Muscle of arm (tissue), 14 donors: ENCODE measurements at places on chromosomes 3 and 15.

- no peak for DNase-seq
Observed at GRCh38 chr15:91482799-91483198, 370.7 kb upstream of the SLCO3A1 start.

DNA sequence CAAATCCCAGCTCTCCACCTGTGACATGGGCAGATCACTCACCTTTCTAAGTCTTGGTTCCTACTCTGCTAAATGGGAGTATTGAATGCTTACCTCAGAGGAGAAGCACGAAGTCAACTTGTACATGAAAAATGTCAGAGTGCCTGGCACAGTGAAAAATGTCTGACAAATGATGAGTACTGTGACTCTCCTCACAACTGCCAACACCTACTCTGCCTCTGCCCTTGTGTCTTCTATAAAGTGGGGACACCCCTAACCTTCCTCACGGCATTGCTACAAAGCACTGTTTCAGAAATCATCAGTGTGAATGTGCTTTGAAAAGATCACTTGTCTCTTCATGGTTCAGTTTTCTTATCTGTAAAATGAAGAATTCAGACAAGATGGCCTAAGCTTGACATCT lies 940 bp upstream of the CCR1 start:
- no peak for DNase-seq

- no peak for DNase-seq
Observed at GRCh38 chr15:85764649-85765277, 30.0 kb downstream of the KLHL25 start.

DNA sequence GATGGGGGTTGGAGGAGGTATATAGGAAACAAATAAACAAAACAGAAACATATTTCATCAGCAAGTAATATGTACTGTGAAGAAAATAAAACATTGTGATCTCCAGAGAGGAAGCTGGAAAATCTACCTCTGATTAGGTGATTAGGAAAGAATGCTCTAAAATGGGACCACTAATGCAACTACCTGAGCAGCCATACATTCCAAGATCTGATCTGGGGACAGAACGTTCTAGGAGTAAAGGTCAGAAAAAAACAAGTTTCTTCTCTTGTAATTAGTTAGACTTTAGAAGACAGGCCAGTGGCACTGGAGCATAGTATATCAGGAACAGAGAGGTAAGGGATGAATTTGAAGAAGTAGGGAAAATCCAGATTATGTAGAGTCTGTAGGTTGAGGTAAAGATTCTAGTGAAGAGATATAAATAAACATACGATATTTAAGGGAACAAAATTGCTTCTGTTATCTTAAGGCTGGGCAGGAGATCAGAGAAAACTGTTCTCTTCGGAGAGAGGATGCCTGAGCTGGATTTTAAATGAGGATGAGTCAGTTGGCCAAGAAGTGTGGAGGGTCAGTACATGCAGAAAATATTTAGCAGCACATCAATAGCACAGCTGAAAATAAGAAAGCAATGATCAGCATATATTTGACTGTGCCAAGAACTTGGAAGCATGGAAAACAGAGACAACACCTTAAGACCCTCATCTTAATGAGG lies 429.5 kb downstream of the NLGN1 start:
- no peak for DNase-seq

DNA sequence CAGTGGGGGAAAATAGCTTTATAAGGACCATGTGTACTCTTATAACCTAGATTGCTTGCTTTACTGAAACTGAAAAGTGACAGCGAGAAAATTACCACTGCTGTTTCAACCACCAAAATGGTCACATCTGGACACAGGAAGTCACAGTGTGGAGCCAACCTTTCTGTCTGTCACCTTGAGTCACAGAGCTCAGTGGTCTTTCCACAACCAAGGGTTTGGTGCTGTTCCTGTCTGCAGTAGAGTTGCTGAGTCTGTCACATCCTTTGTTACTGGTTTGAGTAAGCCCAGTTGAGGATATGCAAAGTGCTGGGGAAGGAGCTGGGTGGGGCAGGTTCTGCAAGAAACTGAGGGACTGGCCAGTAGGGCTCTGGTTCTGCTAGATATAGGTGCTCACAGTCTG lies 139.1 kb upstream of the EIF1B start:
- no peak for DNase-seq

- DNase-seq, result no peak
Observed at GRCh38 chr3:175356899-175357324, 497.8 kb downstream of the NAALADL2 start.

DNA sequence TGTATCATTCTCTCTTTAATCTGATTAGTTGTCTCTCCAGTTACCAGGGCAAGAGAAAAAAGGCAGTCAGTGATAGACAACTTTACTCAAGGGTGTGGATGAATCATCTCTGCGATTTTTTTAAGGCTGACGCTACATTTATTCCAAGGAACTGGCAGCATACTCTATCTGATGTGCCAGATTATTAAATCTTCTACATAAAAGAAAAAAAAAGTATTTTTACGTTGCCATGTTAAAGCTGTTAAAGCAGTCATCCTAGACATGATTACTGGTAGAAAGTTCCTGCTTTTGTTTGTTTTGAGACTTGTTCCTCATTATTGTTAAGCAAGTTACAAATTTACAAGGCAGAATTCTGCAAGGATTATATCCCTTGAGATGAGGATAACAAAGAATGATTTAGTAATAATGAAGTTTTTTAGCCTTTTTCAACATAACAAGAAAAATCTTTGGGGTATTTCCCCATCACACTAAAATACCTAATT lies 121.7 kb downstream of the CBLB start:
- DNase-seq, result peak; percentile 75

DNA sequence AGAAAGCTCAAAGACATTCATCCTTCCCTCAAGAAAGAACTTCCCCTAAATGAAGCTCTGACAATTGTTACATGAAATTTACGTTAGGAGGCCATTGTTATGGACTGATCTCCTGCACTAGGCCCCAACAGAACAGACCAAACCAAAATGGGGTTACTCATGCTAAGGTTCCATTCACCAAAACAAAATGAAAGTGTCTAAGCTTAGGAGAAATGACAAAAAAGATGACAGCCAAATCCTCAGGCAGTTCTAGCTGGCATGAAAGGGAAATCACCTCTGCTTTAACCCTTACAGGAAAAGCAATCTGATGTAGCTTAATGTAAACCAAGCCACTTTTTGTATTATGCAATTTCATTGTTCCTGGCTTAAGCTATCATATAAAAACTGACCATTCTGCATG lies 271.2 kb downstream of the MAGI1 start:
- no peak for DNase-seq

DNA sequence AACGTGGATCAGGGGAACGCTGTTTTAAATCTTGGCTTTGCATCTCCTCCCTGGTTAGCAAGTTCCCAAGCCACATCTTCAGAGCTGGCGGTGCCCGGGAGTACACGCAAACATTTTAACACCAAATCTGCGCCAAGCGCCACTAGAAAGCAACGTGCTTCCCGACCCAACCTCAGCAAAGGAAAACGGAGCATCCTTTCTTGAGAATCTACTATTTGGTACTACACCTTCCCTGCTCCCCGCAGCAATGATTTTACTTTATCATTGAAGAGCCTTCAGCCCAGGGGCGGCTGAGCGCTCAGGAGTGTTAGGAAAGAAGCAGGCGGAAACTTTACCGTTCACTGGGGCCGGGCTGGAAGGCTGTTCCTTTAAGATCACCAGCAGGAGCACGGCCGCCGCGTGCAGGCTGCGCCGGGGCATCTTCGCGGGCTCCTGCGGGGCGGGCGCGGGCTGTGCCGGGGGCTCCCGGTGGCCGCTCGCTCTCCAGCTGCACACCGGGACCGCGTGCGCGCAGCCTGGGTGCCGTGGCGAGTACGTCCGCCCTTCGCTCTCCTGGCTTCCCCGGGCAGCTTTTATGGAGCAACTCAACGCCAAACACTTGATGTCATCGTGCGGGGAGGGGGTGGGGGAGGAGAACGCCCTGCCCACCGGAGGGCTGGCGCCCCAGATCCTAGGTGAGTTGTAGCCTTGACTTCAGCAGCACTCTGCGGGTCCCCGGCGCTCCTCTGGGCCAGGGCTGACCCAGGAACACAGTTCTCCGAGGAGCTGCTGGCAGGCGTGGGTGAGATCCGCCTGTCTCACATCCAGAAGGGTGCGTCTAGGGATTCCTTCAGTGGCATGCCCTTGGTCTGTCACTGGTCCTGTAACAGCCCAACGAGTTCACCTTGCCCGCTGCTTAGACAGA lies at the start of gene CA12:
CA12 (minus strand) TSS at position 546 of the 904 bp plus-strand sequence; CDS start at position 420, 126 bp downstream.
- DNase-seq, result no peak

GRCh38 chr15:68186671-68187397 lies 18.3 kb downstream of the CALML4 start:
- no peak for DNase-seq

- DNase-seq, result no peak
Observed at GRCh38 chr3:155270063-155270462, 23.4 kb downstream of the STRIT1 start.
